ENCODE measurements at places on chromosomes 12 and 14.

DNA sequence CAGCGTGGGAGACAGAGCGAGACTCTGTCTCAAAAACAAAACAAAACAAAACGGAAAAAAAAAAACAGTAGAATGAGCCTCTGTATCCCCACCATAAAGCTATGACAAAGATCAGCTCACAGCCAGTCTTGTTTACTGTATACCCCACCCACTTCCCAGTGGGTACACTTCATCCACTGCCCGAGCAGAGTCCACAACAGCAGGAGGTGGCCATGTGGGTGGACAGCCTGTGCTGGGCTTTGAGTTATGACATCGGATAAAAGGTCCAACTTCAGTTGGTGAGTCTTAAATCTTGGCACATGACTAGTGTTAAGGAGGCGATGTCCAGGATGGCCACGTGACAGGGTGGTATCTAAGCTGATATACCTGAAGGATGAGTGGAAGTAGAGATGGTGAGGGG is 34.8 kb upstream of the MAPKAPK5 start:
- no peak for DNase-seq
- no peaks in the 10 kb centered on the region for H3K4me1 ChIP-seq
- no peaks in the 10 kb centered on the region for H3K27me3 ChIP-seq
- H3K4me3 ChIP-seq: no peak overlapping the region

DNA sequence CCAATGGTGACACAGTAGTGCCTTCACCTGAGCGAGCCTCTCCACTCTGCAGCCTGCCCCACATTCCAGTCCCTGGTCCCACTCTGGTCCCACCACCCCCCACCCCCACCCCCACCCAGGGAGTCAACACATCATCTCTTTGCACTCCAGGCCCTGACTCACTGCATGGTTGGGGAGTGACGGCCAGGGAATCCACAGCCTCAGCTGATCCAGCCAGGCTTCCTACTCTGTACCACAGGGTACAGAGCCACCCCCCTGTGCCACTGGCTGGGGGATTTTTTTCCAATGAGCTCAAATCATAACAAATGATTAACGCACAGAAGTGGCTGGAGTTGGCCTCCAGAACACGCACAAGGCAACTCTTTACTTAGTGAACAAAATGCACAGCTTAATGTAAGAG is 233.7 kb downstream of the NTF3 start:
- no peak overlapping the region for H3K4me3 ChIP-seq
- peak; percentile 83 for DNase-seq
- H3K36me3 ChIP-seq: no peaks in the 10 kb centered on the region
- no peaks in the 10 kb centered on the region for H3K27me3 ChIP-seq
- peak overlapping the region; percentile 51 for H3K27ac ChIP-seq

- DNase-seq: peak; percentile 10
- no peak overlapping the region for H3K4me3 ChIP-seq
- H3K27ac ChIP-seq: no peak overlapping the region
- H3K27me3 ChIP-seq: no peaks in the 10 kb centered on the region
- H3K36me3 ChIP-seq: no peaks in the 10 kb centered on the region
- no peaks in the 10 kb centered on the region for H3K4me1 ChIP-seq
Measured at GRCh38 chr12:129901254-129901653, 2.6 kb downstream of the TMEM132D start.

- no peaks in the 10 kb centered on the region for H3K27me3 ChIP-seq
- H3K36me3 ChIP-seq: no peaks in the 10 kb centered on the region
- no peak overlapping the region for H3K4me3 ChIP-seq
Measured at GRCh38 chr12:116582610-116583009, 23.4 kb downstream of the MAP1LC3B2 start.

DNA sequence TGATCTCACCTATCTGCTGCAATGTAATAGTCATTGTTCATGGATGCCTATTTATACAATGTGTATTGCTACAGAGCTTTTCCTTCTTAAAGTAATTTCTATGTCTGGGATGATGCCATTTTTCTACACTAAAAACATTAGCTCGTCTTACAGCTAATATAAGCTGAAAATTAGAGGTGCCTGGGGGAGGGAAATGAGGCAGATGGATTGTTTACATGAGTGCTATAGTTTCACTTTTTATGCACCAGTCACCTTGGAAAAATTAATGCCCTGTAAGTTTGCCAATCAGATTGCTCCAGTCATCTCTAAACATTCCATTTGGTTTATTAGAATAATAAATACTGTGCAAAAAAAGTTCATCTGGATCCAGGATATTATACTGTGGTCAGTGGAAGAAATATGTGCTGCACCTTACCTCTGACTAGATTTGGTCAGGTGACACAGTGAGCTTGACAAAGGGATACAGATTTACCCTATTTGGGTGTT is 436.2 kb downstream of the RAD51B start:
- no peaks in the 10 kb centered on the region for H3K36me3 ChIP-seq
- DNase-seq: peak; percentile 66
- H3K4me1 ChIP-seq: peaks cover 32% of the 10 kb centered on the region

DNA sequence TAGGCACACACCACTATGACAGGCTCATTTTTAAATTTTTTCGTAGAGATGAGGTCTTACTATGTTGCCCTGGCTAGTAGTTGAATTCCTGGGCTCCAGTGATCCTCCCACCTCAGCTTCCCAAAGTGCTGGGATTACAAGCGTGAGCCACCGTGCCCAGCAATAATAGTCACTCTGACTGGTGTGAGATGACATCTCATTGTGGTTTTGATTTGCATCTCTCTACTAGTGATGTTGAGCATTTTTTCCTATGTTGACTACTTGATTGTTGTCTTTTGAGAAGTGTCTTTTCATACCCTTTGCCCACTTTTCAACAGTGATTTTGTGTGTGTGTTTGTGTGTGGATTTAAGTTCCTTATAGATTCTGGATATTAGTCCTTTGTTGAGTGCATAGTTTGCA is 26.3 kb downstream of the ATP2A2 start:
- peak overlapping the region; percentile 33 for H3K27ac ChIP-seq
- peaks cover 51% of the 10 kb centered on the region for H3K4me1 ChIP-seq
- DNase-seq: peak; percentile 50
- H3K4me3 ChIP-seq: no peak overlapping the region
- H3K36me3 ChIP-seq: peaks cover 50% of the 10 kb centered on the region

GRCh38 chr14:49954171-49954631 is 61.3 kb downstream of the ARF6 start:
- H3K4me3 ChIP-seq: no peak overlapping the region
- DNase-seq: peak; percentile 83
- peak overlapping the region; percentile 49 for H3K27ac ChIP-seq
- no peaks in the 10 kb centered on the region for H3K27me3 ChIP-seq
- no peaks in the 10 kb centered on the region for H3K36me3 ChIP-seq

DNA sequence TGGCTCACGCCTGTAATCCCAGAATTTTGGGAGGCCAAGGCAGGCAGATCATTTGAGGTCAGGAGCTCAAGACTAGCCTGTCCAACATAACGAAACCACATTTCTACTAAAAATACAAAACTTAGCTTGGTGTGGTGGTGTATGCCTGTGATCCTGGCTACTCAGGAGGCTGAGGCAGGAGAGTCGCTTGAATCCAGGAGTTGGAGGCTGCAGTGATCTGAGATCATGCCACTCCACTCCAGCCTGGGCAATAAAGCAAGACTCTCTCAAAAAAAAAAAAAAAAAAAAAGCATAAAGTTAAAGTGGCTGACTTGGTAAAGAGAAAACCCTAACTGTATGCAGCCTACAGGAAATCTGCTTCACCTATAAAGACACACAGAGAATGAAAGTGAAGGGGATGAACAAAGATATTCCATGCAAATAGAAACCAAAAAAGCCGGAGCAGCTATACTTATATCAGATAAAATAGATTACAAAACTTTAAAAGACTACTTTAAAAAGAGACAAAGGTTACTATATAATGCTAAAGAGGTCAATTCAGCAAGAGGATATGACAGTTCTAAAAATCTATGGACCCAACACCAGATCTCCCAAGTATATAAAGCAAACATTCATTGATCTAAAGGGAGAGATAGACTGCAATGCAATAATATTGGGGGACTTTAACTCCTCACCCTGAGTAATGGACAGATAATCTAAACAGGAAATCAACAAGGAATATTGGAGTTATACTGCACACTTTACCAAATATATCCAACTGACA is 4.1 kb downstream of the CLEC2B start:
- H3K27ac ChIP-seq: no peak overlapping the region
- H3K4me1 ChIP-seq: peaks cover 26% of the 10 kb centered on the region
- H3K4me3 ChIP-seq: peak overlapping the region; percentile 53
- no peaks in the 10 kb centered on the region for H3K27me3 ChIP-seq

DNA sequence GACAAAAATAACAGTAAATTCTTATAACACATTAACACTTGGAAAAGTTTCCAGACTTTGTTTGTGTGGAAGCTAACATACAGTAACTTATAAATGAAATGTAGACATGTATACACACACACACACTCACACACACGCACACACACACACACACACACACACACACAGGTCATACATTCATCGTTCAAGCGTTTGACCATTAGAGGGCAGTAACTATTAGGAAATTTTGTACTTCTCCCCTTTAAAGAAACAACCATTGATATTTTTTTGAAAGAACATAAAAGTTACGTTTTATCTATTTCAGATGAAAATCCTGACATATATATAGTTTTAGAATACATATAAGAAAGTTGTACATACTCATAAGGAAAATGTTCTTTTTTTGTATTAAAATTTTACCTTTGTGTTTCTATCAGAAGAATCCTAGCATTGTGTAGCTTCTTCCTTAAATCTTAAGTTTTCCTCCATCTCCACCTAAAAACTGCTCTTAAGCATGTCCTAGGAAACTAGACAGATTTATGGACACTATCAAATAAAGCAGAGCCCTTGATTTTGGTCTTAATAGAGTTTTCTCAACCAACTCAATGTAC is 29.0 kb downstream of the PTPRQ start:
- H3K27ac ChIP-seq: no peak overlapping the region
- H3K4me3 ChIP-seq: no peak overlapping the region
- peak; percentile 69 for DNase-seq
- no peaks in the 10 kb centered on the region for H3K27me3 ChIP-seq
- H3K36me3 ChIP-seq: no peaks in the 10 kb centered on the region

DNA sequence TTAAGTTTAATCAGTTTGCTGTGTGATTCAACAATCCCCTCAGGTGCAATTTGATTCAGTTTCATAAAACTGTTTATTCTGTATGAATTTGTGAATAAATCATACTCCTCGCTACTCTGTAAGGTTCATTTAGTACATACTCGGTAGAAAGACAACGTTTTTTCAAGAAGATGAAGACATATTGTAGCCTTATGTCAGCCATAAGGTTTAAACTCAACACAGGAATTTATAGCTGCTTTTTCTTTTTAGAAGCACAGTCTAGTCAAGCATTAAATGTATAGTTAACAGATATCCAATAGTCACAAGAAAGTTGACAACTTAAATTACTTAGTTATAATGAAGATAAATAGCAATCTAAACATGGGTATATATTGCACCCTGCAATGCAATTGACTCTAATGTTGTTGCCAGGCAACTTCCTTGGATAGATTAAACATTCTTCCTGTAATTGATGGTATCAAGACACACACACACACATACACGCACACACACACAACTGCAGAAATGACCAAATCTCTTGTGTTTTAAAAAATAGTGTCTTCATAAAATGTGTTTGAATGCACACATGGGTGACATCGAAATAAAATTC is 151.5 kb upstream of the MGAT4C start:
- H3K4me1 ChIP-seq: no peaks in the 10 kb centered on the region
- no peak overlapping the region for H3K4me3 ChIP-seq
- H3K27me3 ChIP-seq: no peaks in the 10 kb centered on the region
- H3K27ac ChIP-seq: no peak overlapping the region
- no peak for DNase-seq

DNA sequence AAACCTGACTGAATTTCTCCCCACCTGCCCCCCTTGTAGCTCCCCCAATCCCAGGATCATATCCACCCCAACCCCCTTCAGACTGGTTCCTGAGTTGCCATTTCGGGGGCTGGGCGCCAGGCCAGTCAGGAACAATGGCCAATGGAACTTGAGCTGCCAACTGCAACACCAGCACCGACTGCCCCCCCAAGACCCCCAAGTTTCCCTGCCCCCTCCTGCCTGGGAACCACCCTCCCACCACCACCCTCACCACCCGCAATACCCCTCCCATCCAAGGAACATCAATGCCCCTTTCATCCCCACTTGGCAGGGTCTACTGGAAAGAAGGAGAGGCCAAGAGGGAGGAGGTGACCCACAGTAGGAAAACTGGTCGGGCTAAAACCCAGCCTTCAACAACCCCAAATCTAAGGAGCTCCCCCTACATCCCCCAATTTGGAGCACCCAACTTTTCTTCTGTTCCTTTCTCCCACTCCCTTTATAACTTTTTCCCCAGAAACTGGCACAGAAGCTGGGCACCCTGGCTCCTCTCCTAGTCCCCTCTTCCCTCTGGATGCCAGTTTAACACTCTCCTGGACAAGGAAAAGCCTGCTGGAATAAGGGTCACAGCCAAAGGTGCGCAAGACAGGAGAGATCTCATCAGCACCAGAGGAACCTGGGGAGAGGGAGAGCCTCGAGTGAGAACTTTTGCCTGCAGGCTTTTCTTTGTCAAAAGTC is 1.6 kb upstream of the NDRG2 start:
- DNase-seq: no peak
- H3K27ac ChIP-seq: no peak overlapping the region
- H3K4me1 ChIP-seq: no peaks in the 10 kb centered on the region
- no peaks in the 10 kb centered on the region for H3K36me3 ChIP-seq

GRCh38 chr14:42222924-42223471 is 616.3 kb downstream of the LRFN5 start:
- H3K27me3 ChIP-seq: no peaks in the 10 kb centered on the region
- H3K27ac ChIP-seq: 0 out of 2 replicates have a peak overlapping the region, but pooled peaks have one; percentile 10
- H3K36me3 ChIP-seq: no peaks in the 10 kb centered on the region
- H3K4me1 ChIP-seq: peaks cover 22% of the 10 kb centered on the region
- H3K4me3 ChIP-seq: no peak overlapping the region

DNA sequence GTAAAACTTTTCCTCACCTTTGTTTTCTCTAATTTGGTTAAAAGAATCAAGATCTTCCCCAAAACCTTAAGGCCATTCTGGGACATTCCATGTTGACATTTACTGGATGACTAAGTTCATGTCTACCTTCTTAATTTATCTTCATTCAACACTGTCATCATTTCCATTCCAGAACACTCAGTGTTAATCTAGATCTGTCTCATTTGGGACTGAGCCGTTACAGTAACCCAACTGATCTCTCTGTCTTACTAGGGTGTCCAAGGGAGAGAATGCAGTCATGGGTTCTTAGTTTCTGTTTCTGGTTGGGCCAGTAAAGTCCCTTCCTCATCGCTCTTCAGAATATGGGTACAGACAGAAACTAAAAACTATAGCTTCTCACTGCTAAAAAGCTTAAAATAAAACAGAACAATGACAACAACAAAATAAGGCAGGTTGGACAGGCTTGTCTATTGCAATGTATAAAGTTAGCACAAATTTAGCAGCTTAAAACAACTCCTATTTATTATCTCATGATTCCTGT is 144.8 kb downstream of the ASCL1 start:
- H3K4me3 ChIP-seq: no peak overlapping the region
- H3K36me3 ChIP-seq: no peaks in the 10 kb centered on the region
- H3K4me1 ChIP-seq: no peaks in the 10 kb centered on the region
- H3K27ac ChIP-seq: no peak overlapping the region
- DNase-seq: no peak

- H3K4me3 ChIP-seq: no peak overlapping the region
- H3K27ac ChIP-seq: no peak overlapping the region
- H3K27me3 ChIP-seq: no peaks in the 10 kb centered on the region
- no peak for DNase-seq
- no peaks in the 10 kb centered on the region for H3K36me3 ChIP-seq
- no peaks in the 10 kb centered on the region for H3K4me1 ChIP-seq
Measured at GRCh38 chr12:117629454-117629853, 268.0 kb upstream of the NOS1 start.

GRCh38 chr14:103135333-103136260 is 12.3 kb downstream of the TNFAIP2 start:
- no peak for DNase-seq
- no peak overlapping the region for H3K4me3 ChIP-seq
- H3K4me1 ChIP-seq: peaks cover 9% of the 10 kb centered on the region
- no peaks in the 10 kb centered on the region for H3K36me3 ChIP-seq
- H3K27me3 ChIP-seq: no peaks in the 10 kb centered on the region

Measured in GM23248 (cell line).